ENCODE measurements at places on chromosomes 1 and 21. TPM values are rescaled to one million over a fixed set of nuclear protein-coding genes. Genes with fewer than 3 reads are reported as not detected.

XCL2 gene
- total RNA-seq: not detected

S100A7A gene
- not detected for total RNA-seq

UBXN10 gene
- not detected for total RNA-seq

PSRC1 gene
- 6.3 TPM for total RNA-seq

KCNJ9 gene
- total RNA-seq: not detected

ATP1A2 gene
- total RNA-seq: not detected

KCNT2 gene
- total RNA-seq: not detected

SPRR5 gene
- total RNA-seq: not detected

PROX1 gene
- total RNA-seq: 0.41 TPM

CFHR5 gene
- not detected for total RNA-seq

ORC1 gene
- total RNA-seq: 9.9 TPM

GRCh38 chr1:205272536-205272935 is 44.8 kb downstream of the TMCC2 start:
- DNase-seq: no peak

DNA sequence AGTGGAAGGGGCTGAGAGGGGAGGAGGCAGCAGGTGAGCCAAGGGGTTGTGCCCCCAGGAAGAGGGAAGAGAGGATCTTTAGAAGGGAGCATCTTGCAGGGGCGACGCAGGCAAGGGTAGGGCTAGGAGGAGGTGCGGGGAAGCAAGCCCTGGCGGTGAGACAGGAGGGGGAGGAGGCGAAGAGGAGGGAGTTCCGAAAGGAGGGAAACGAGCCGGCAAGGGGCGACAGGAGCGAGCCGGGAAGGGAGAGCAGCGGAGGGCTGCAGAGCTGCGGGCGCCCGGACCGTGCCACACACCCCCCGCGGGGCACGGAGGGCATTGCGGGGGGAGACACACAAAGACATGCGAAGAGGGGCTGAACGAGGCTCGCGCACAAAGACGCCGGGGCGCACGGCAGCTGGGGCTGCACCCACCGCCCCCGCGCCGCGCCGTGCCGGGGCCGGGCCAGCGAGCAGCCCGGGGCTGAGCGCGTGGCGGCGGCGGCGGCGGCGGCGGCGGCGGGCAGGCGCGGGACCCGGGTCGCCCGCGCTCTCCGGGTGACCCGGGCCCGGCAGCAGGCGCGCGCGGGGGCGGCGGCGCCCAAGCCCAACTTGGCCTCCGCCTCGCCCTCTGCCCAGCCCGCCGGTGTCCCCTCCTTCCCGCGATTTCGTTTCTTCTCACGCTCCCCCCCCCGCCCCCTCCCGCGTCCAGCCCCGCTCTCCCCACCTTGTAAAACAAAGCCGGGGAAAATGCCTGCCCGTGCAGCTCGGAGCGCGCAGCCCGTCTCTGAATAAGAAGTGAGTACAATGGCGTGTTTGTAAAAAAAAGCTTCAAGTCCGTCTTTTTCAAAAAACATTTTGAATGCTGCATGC is at the start of gene KCNK2:
TSS of gene KCNK2 (plus strand) at position 206 of the 851 bp plus-strand sequence. CDS start 649 bp downstream, outside the sequence.
- no peak for DNase-seq

- DNase-seq: no peak
These were observed 3.1 kb downstream of the ADAMTSL4 start for GRCh38 chr1:150552128-150552910.

DNA sequence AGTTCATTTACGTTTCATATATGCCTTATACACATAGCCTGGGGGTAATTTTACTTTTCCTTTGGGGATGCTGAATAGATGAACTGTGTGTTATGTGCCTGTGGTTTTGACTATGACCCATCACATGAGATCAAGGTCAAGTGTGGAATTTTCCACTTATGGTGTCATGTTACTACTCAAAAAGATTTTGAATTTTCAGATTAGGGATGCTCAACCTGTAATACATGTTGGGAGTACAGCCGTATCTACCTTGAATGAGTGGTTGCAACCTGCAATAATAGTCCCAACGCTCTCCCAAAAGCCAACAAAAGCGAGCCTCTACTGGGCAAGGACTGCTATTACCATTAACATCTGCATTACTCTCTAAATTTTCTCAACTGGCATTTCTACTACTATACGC is 68.5 kb upstream of the SDC3 start:
- no peak for DNase-seq

DNA sequence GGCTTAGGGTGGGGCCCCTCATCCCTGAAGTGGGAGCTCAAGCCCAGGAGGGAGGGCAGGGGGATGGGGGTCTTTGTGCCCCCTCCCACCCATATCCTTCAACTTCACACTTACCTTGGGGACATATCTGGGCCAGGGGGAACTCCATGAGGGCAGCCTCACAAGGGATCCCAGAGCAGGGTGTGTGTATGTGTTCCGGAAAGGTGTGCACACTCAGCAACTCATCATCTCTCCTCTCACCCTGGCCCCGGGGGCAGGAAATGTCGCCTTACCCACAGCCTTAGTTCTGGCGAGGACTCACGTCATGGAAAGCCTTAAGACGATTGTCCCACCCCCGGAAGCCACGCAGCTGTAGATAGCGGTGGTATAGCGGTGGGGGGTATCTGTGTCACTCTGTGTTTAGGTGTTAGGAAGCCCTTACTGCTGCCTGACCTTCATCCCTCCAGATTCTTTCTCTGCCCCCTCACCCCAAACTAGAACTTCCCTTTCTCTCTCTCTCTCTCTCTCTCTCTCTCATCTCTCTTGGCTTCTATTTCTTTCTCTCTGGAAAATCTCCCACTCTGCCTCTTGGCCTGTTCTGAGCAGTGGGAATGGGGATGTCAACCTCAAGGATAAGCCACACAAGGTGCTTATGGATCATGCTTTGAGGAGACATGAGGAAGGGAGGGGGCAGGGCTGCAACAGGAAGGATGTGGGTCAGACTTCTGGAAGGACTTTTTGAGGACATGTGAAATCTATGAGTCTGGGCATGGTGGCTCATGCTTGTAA is at the start of gene SH2D2A:
TSS of gene SH2D2A (minus strand) at position 288 of the 768 bp plus-strand sequence. CDS start at position 148, 140 bp downstream.
- DNase-seq: no peak

DNA sequence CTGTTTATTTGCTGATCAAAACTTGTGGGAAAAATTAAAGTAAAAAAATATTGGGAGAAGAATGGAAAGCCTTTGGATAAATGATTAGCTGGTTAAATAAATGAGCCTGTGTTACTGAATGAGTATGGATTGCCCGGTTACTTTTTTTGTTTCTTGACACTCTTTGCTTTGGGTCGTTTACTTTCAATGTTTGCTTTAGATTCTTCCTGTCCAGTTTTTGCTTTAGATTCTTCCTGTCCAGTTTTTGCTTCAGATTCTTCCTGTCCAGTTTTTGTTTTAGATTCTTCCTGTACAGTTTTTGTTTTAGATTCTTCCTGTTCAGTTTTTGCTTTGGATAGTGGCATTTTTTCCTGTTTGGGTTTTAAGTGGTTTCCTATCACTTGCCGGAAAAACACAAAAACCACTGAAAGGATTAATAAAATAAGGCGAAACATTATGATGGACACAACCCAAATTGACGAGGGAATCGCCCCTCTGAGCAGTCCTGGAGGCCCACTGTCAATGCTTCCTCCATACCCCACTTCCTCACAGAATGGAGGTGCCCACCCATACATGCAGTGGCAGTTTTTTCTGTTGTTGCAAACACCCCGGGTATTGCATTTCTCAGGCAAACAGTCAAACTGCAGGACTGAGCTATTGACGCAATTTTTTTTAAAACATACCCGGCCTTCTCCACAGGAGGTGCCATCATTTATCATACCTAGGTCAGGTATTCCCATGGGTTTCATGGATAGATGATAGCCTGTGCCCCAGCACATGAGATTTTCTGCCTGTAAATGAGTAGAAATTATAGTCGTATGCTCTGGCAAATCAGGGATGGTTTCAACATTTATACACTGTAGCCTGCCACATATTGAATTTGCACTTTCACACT is 2.3 kb downstream of the ADAM30 start:
- no peak for DNase-seq

- no peak for DNase-seq
These were observed 152.5 kb downstream of the ZNF648 start for GRCh38 chr1:181909010-181909409.

- DNase-seq: no peak
These were observed 74.7 kb upstream of the KCNK2 start for GRCh38 chr1:215007880-215008279.

DNA sequence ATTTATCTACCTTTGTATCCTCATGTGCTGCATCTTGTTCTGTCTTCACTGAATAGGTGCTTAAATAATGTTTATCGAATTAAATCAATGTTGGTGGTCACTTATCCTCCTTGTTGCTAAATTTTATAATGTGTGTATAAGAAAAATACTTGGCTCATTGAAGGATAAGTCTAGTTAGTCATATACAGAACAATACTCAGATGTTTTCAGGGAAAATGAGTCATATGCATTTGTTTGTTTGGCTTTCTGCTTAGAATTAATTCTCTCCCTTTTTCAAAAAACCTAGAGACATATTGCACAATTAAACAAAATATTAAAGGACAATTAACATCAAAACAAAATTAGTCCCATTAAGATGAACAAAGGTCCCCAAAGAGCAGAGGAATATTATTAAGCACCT is 89.0 kb downstream of the UBE2U start:
- DNase-seq: no peak

GRCh38 chr1:53043271-53043670 is 18.7 kb upstream of the PODN start:
- no peak for DNase-seq

GRCh38 chr21:45363921-45364467 is 41.0 kb upstream of the COL18A1 start:
- no peak for DNase-seq

DNA sequence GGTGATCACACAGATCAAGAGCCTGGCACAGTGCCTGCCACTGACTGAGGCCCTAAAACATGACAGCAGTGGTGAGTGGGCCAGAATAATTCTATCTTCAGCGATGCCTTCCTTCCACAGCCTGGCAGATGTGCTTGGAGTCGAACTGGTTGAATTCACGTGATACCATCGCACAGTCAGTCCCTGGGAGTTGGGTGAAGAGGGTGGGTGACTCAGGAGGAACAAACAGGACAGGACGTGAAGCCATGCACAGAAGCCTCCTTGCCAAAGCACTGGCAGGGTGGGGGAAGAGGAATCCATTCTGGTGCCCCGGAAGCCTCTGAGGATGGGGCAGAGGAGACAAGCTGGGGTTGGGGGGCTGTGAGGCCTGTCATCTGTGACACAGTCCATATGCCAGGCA is 80.3 kb upstream of the WNT4 start:
- DNase-seq: no peak

- DNase-seq: no peak
These were observed 10.5 kb upstream of the CBR3 start for GRCh38 chr21:36124395-36124794.

DNA sequence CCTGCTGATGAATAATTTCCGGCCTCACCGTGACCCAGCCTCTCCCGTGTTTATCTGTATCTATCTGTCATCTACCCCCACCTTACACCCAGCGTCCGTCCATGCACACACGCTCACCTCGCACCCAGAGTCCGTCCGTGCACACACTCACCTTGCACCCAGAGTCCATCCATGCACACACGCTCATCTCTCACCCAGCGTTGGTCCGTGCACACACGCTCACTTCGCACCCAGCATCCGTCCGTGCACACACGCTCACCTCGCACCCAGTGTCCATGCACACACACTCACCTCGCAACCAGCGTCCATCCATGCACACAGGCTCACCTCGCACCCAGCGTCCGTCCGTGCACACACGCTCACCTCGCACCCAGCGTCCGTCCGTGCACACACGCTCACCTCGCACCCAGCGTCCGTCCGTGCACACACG is 25.0 kb upstream of the COL18A1 start:
- no peak for DNase-seq

GRCh38 chr1:21396516-21396915 is 43.4 kb upstream of the NBPF3 start:
- DNase-seq: peak; percentile 51

DNA sequence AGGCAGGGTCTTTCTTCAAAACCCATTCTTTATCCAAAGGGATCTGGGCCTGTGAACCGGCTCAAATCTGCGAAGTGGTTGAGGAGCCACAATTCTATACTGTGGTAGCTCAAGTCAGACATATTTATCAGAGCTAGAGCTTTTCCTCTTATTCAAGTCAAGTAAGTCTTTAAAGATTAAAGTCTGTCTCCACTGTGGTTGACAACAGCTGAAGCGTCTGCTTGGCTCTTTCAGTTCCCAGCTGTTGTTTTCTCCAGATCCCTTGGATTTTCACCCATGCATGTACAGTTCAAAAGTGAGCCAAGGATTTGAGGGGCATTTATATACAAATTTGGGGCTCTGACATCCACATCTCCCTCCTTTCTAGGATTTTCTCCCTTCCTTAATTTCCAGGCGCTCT is 66.9 kb downstream of the C1orf185 start:
- no peak for DNase-seq

GRCh38 chr21:26147535-26147934 is 23.0 kb downstream of the APP start:
- no peak for DNase-seq

- no peak for DNase-seq
These were observed 54.7 kb downstream of the UMODL1 start for GRCh38 chr21:42125571-42126544.

DNA sequence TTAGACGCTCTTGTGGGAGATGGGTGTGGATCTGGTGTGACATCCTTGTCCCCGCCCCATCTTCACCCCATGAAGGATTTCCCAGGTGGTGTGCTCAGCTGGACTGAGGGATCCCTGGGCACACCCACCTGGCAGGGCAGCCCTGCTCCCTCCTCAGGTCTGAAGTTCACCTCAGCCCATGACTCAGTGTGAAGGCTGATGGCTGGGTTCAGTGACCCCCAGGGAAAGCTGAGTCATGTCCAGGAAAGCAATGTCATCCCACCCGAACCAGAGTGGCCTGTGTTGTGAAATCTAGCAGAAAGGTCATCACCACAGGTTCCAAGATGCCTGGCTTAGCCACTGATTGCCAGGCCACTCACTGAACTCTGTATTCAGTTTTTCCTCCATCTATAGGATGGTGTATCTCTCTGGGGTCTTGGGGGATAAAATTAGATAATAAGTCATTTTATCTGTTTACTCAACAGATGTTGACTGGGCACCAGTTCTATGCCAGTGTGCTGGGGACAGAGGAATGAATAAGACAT is 97.7 kb upstream of the JUN start:
- DNase-seq: no peak

GRCh38 chr1:12172042-12172851 is 5.5 kb downstream of the TNFRSF1B start:
- no peak for DNase-seq

DNA sequence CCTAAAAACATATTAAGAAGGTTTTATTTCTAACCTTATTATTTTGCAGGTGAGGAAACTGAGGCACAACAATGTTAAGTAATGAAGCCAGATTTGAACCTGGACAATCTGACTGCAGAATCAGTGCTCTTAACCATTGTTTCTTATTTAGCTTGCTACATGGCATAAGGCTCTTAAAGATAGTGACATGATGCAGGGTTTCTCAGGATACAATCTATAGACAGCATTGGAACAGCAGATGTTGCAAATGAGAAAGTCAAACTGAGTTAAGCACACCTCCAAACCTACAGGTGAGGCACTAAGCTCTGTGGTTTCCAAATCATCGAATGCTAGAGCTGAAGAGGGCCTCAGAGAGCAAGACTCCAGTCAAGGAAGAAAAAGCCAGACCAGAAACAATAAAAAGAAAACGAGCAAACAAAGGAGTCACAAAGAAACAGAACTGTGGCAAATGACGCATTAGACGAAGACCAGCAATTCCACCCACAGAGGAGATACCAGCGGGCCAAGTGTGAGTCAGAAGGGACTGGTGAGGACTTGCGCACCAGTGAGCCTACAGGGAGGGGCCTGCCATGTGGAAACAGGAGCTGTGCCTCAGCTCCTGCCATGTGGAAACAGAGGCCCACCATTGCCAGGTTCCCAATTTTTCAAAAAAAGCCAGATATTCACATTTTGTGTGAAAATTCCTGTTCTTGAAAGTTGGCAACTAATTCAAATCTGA is 14.4 kb downstream of the CD58 start:
- no peak for DNase-seq

Measured in Karpas-422 (cell line).